Cortex of kidney (tissue), 1 donor: ENCODE measurements at places on chromosomes 5 and 9.

- DNase-seq, result no peak
Measured at GRCh38 chr9:81656004-81656403, 33.3 kb downstream of the TLE1 start.

- no peak for DNase-seq
Measured at GRCh38 chr9:995781-996180, 19.3 kb downstream of the DMRT3 start.

DNA sequence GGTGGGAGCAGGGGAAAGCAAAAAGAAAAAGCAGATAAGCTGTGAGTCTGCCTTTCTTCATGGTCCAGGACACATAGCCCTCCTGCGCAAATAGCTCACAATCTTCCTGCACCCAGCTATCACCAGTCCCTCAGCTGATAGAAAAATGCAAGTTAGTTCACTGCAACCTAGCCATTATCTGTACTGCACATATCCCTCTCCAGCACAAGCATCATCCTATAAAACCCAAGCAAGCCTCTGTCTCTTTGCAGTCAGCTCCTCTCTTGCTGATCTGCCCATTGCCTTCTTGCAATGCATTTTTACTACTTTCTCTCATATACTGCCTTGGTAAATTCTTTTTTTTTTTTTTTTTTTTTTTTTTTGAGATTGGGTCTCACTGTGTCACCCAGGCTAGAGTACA lies 20.0 kb upstream of the MSANTD3 start:
- DNase-seq, result no peak

DNA sequence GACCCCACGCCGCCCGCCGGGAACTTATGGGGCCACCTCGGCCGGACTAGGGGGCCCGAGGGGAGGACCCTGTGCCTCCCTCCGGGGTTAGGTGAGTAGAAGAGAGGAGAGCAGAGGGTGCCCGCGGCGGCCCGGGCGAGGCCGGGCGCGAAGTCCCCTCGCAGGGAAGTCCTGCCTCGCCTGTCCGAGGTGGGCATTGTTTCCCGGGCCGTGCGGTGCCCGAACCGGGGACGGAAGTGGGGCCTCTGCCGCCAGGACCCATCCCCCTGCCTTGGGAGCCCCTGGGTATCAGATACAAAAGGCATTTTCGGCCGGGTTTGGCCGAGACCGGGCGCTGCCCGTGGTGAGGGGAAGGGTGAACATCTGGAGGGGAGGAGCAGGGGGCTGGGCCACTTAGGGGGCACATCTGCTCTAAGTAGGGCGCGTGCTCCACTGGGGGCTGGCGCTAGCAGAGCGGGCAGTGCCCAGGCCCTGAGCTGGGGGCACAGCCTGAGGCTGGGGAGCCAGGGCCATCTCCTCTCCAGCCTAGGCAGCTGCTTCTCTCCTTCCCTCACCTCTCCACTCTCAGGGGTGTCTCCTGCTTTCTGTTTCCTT lies 48.2 kb downstream of the DAB2IP start:
- DNase-seq, result no peak

DNA sequence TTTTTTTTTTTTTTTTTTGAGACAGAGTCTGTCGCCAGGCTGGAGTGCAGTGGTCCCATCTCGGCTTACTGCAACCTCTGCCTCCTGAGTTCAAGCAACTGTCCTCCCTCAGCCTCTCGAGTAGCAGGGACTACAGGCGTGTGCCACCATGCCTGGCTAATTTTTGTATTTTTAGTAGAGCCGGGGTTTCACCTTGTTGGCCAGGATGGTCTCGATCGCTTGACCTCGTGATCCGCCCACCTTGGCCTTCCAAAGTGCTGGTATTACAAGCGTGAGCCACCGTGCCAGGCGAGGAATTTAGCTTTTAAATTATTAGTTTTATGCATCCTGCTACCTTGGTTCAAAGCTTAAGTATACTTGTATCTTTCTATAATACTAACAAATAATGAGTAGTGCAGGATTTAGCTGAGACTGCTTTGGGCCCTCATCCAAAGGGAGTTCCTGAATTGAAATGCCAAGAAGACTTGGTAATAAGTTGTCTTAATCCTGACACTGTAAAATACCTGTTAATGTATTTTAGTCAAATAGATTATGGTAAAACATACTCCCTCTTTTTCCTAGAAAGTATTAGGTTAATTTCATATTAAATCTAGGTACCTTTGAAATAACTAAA lies 5.0 kb downstream of the CDC42SE2 start:
- DNase-seq, result no peak

DNA sequence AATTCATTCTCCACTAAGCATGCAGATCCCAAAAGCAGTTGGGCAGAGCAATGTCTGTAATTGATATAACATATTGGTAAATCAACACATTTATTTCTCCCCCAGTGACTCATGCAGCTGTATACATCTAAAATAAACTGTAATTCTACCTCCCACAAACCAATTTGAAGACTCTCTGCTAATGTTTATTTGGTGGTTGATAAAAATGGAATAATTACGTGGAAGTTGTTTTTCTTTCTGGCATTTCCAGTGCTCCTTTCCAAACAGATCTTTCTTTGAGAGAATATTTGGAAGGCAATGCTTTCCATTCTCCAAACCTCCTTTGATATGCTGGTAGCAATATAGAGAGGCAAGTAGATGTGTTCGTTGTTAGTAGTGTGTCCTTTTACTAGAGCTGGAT lies 194.7 kb downstream of the CHSY3 start:
- no peak for DNase-seq

DNA sequence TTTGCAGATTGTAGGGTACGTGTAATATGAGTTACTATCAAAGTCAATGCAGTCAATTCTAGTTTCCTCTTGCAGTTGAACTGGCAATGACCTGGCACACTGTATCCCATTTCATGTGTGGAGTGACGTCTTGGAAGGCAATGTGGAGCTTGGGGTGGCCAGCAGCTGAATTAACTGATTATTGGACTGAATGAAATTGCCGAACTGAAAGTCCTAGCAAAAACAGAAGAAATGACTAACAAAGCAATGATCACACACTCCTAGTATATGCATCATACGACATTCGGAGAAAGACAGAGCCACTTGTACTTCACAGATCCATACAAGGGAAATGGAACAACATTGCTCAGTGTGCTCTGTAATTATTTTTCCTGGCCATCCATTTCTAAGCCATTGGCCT lies 259.1 kb upstream of the DAPK1 start:
- DNase-seq, result no peak

DNA sequence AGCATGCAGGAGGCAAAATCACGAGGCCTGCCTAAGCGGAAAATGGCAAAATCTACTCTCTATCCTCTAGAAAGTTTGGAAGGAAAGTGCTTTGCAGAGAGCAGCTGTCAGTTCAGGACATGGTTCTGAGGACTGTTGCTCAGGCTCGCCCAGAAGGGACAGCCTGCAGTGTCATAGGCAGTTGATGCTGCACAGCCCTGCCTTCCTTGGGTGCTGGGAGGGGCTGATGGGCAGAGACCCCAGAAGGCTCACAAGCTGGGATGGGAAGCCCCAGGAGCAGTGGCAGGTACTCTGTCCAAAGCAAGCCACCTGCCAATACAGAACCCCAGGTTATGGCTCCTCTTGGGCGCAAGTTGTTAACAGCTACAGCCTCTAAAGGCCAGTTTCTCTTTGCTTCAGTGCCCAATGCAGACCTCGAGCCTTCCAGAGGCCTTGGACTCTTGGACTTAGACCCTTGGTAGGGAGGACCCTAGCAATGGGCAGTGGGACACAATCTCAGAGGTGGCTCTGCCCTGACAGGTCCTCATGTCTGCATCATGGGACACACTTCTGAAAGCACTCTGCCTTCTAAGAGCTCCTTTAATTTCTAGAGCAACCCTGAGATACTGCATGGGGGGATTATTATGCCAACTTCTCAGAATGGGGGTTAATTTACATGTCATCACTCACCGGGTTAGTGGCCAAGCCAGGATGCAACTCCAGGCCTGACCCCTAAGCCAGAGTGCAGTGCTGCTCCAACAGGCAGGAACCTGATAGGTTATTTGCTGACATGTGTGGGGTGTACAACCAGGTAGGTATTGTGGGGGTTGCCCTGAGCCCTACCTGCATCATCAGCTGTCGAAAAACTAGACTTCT lies 57.1 kb downstream of the MACROH2A1 start:
- no peak for DNase-seq

DNA sequence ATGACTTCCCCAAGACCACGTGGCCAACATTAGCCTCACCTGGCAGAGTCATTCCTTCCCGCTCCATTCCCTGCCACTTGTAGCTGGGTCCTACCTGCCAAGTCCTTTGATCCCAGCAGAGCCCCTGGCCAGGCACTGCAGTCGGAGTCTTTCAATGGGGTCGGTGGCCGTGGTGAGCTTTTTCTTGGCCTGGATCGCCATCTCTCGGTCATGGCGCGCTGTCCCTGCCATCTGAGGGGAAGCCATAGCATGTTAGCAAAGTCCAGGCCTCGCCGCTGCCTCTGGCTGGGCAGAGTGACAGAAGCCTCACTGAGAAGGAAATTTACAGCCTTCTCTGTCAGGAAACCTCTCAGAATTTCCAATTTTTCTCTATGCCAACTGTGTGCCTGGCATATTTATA lies 17.5 kb downstream of the CAPSL start:
- no peak for DNase-seq

DNA sequence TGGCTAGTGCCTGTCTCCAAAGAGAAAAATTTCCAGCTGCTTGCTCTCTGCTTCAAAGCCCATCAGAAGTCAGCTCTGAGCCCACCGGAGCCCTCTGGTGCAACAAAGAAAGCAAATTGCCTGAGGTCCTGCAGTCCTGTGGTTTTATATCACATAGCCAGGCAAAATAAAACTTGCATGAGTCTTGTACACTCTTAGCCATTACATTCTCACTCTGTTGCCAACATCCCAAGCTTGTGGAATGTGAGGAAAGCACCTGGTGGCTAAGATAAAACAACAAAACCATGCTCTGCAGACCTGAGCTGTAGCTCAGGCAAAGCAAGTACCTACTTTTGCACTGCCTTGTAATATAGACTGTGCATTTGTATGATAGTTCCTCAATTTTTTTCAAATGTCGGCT lies 133.7 kb downstream of the GPBP1 start:
- no peak for DNase-seq

DNA sequence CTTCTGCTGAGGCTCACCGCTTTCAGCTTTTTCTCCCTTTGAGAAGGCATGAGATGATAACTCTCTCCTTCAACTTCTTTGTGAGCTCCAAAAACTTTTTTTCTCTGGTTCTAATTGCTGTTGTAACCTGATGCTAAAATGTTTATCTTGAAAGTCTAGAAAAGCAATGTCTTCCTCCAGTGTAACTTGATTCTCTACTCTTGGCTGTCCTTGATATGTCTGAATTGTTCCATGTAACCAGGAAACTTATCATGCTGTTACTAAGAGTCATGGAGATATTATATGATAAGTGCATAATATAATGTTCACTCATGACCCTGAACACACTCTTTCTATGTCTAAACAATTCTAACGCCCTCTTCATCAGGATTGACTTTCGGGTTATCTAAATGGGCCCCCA lies 128.0 kb upstream of the ABCA1 start:
- no peak for DNase-seq

DNA sequence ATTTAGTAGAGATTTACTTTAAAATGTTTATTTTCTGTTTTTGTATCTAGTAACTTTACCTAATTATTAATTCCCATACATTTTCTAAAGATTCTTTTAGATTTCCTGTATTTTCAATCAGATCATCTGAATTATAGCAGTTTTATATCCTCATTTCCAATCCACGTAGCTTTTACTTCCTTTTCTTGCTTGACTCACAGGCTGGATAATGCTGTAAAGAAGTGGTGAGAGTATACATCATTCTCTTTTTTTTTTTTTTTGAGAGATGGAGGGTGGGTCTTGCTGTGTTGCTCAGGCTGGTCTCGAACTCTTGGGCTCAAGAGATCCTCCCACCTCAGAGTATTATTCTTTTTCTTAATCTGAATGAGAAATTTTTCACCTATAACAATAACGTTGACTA lies 11.2 kb upstream of the SETX start:
- DNase-seq, result no peak

DNA sequence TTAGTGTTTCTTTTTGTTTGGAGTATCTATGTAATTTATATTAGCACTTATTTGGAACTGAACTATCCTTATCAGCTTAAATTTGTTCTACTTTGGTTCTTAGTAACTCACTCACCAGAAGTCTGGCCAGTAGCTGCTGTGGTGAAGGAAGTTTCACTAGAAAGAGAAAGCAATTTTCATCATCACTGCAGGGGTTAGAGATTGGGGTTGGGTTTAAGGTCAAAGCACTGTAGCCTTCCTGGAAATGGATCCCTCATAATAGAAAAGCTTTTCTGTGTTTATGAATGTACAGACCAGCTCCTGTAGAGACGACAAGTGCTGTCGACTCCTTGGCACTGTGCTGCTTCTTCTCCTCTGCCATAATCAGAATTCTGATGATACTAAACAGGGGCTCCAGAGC lies 22.2 kb downstream of the MROH2B start:
- no peak for DNase-seq
